ENCODE measurements at places on chromosomes 11 and 22. TPM values are rescaled to one million over a fixed set of nuclear protein-coding genes. Genes with fewer than 3 reads are reported as not detected.

DNA sequence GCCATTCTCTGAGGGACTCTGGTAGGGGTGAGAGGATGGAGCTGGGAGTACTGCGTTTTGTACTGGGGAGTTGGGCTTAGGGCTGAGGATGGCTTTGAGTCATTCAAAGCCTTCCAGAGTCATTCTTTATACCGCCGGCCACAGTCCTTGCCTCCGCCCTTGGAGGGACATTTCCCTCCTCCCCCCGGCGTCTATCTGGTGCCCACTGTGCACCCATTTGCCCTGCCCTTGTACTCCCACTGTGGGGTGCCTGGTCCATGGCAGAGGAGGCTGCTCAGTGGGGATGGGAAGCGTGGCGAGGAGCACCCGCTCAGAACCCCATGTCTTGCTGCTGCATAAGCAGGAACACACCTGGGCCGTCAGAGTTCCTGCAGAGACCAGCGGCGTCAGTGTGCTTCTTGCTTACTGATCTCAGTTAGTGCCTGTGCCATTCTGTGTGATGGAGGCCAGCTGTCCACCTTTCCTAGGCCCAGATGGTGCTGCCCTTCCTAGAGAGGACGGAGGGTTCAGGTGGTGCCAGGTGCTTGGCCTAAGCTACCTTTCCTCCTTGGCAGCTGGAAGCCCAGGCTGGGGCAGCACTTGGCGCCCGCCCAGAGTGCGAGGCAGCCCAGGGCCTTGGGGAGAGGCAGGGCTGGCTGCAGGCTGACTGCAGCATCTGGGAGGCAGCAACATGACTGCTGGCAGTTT, 23.3 kb upstream of the TMEM191C start:
- no peak for DNase-seq

Gene ZBTB16
- total RNA-seq, result 20.6 TPM

Gene LGALS12
- total RNA-seq, result not detected

GRCh38 chr11:102615077-102615893, 9.8 kb downstream of the MMP20 start:
- DNase-seq, result no peak

Gene DEFB131B
- total RNA-seq, result not detected

GRCh38 chr11:46367244-46367915, 14.1 kb upstream of the MDK start:
- DNase-seq, result peak; percentile 74

DNA sequence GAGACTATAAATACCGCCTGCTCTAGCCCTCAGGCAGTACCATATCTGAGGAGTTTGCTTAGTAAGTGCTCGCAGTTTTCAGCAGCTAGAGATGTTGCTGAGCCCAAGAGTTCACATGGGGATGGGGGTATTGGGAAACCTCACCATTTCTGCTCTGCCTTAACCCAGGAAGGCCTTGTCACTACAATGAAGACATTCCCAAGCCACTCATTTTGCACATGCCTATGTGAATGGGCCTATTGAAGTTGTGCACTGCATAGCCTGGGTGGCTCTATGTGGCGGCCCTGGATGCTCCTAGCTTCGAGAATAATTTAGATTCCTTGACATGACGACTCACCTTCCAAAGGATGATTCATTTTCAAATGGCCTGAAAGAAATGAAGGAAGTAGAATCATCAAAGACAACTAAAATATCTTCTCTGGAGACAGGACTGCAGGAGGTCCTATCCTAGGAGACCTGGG, 163.4 kb downstream of the ADAMTS15 start:
- DNase-seq, result no peak

Gene OR4D5
- total RNA-seq, result not detected

- no peak for DNase-seq
Measured at GRCh38 chr11:86793307-86793706, 7.0 kb upstream of the PRSS23 start.

DNA sequence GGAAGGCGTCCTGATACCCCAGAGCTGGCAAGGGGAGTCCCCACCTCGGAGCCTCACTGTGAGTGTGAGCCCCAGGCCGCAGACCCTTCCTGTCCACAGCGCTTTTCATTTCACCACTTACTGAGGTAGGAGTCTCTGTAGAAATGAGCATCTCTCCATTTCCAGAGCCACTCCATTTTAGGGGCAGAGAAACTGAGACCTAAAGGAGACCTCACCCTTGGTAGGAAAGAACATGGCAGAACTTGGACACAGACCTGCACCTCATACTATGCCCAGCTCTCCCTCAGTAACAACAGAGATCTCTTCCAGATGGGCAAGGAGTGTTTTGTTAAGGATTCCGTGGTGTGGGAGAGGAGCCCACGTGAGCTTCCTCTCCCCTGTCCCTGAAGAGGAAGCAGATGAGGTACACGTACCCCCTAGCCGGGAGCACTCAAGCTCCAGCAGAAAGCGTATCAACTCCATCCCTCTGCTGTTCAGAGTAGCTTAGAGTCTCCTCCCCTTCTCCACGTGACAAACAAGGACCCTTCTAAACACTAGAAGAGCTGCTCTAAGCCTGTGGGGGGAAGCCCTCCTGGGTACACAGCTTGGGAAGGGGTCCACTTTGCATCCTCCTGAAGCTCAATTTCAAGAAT, 532 bp upstream of the VSIG2 start:
- DNase-seq, result no peak

DNA sequence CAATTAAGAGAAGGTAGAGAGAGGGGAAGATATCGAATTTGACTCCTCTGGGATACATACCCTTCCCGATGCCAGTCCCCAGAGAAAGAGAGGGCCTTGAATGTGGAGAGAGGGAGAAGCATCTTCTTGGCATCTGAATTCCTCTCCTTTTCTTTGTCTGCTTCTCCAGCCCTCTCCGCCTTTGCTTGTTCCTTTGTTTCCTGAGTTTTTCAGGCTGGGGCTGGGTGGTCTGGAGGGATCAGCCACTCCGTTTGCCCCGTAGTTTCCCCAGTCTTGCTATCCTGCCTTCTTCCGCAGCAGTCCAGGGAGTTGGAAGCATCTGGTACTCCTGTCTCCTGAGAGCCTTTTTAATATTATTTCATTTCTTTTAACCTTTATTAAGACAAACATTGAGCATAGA, 107.1 kb upstream of the CADM1 start:
- DNase-seq, result no peak

GRCh38 chr11:3158131-3158591, 6.9 kb downstream of the OSBPL5 start:
- no peak for DNase-seq

DNA sequence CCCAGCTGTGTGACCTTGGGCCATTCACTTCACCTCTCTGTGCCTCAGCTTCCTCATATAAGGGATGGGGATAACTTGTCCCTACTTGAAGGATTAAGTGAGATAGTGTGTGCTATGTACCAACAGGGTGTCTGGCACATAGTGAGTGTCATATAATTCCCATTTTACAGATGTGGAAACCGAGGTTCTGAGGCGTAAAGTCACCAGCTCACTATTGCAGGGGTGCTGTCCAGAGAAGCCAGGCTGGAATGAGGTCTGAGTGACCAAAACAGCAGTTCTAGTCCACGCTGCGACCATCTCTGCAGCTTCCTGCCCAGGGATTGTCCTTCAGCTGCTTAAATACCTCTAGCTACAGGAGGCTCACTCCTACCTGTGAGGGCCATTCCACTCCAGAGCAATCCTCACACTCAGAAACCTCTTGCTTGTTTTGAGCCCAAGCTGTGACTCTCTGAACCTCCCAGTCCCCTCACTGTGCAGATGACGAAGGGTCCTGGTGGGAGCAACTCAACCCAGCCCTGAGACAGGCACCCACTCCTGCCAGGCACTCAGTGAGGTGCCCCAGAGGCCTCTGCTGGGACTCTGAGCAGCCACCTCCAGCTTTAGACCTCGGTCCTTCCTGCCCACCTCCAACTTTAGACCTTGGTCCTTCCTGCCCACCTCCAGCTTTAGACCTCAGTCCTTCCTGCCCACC, 5.8 kb downstream of the MB start:
- DNase-seq, result no peak

DNA sequence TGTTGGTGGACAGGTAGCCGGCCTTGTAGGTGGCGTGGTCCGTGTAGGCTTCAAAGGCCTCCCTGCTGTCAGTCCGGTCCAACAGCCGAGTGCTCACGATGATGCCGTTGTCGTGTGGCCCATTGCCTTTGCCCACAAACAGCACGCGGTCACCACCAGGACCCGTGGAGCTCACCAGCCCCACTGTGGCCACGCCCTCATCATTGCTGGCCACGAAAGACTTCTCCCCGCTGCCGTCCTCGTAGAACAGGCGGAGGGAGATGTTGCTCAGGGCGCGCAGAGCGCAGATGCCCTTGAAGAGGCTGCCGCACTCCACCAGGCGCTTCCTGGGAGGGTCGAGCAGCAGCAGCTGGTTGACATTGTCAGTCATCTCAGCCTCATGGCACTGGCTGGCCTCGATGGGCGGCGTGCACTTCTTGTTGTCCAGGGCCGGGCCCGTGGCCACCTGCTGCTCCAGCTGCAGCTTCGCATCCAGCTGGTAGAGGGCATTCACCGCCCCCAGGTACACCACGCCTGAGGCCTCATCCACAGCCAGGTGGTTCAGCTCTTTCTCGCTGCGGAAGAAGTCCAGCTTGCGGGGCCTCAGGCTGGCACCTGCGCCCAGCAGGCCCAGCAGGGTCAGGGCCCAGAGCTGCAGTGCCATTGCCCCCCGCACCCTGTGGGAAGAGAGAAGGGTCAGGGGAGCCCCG, 17.4 kb downstream of the PLXNB2 start:
- no peak for DNase-seq

Gene GAB4
- total RNA-seq, result not detected

- DNase-seq, result no peak
Measured at GRCh38 chr22:43308836-43309235, 34.3 kb downstream of the SCUBE1 start.

DNA sequence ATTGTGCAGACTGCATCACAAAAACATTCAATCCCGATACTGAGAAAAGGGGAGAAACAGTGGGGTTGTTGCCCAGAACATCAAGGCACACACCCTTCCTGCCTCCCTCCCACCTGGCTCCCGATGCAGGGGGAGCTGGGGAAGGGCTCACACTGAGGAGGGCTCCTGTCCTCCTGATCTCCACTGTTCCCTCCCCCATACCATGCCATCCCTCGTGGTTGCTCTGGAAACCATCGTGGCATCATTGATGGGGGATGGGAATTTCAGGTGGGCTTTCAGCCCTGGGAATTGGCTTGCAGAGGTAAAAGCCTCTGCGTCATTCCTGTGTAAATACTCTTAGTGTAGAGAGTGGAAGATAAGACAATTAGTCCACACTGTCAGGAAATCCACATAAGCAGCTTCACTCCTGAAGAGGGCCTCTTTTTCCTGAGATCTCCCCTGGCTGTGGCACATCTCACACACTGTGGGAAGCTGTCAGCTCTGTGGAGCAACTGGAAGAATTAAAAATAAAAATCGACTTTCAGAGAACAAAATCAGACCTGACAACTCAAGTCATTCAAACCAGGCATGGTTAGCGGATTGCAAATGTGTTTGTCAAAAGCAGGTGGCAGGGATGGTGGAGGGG, 176.0 kb downstream of the CHST1 start:
- no peak for DNase-seq

Gene TMPRSS13
- 8.7 TPM for total RNA-seq

GRCh38 chr11:41254966-41255365, 204.5 kb downstream of the LRRC4C start:
- DNase-seq, result no peak

Gene C11orf97
- not detected for total RNA-seq

- no peak for DNase-seq
Measured at GRCh38 chr11:77259641-77260040, 41.8 kb downstream of the GDPD4 start.

Gene ISX
- total RNA-seq, result not detected

DNA sequence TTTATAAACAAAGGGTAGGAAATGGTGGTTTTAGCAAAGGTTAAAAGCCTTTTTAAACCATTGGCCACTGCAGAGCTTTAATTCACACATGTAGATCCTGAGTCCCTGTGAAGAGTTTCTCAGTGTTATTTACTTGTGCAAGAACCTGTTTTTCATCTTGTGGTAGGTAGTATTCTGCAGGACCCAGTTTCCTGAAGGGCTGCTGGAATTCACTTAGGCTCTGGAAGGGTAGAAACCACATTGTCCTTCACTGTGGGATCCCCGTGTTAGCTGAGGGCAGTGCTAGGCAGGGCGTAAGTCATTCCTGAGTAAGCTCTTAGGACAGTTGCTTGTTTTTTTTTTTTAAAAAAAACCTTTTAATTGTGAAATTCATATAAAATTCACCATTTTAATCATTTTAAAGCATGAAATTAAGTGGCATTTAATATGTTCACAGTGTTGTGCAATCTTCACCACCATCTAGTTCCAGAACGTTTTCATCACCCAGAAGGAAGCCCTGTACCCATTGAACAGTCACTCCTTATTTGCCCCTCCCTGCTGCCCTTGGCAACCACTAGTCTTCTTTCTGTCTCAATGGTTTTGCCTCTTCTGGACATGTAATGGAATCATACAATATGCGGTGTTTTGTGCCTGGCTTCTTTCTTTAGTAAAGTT, 77.7 kb downstream of the C22orf31 start:
- DNase-seq, result no peak

GRCh38 chr11:11747570-11747969, 94.2 kb upstream of the USP47 start:
- DNase-seq, result no peak

GRCh38 chr11:70383664-70384565, 14.4 kb upstream of the CTTN start:
- DNase-seq, result no peak

Gene KCNK4
- 0.39 TPM for total RNA-seq

Gene HEPHL1
- total RNA-seq, result not detected

Gene BEST1
- total RNA-seq, result 0.78 TPM

GRCh38 chr11:130427581-130428315, 661 bp downstream of the ADAMTS8 start:
- peak; percentile 22 for DNase-seq

Gene CRYBB2
- total RNA-seq, result not detected

Gene OR8J3
- total RNA-seq, result not detected

Gene CARS1
- 56.7 TPM for total RNA-seq

Gene TREH
- total RNA-seq, result not detected

Gene CNGA4
- 0.79 TPM for total RNA-seq
